Activated CD8-positive, alpha-beta memory T cell treated with anti-CD3 and anti-CD28 coated beads, Interleukin-2, amount 50 U/mL, for 48 hours (primary cell): ENCODE measurements at places on chromosomes 2 and 18.

- DNase-seq = no peak
Observed at GRCh38 chr2:17309741-17310339, 208.4 kb downstream of the RAD51AP2 start.

- no peak for DNase-seq
Observed at GRCh38 chr18:26919627-26920026, 54.1 kb upstream of the AQP4 start.

GRCh38 chr18:10145546-10145945 lies 231.7 kb downstream of the VAPA start:
- no peak for DNase-seq

GRCh38 chr2:46866770-46867246 lies 48.8 kb downstream of the MCFD2 start:
- DNase-seq = no peak

DNA sequence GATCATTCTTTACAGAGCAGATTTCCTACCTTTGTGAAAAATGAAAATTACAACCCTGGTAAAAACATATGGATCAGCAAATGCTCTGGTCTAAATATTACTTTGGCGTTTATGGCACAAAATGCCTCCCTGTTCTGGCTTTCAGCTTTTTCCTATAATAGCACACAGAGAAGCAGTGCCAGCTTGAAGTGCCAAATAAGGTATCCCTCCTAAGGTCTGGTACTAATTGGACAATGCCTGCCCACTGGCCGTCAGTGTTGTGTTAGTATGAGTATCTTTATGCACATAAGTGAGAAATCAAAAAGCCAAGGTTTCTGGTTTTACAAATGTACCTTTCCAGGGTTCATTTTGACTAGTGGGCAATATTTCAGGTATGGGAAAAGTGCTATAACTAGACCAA lies 1293.7 kb upstream of the FAM98A start:
- DNase-seq = no peak

- no peak for DNase-seq
Observed at GRCh38 chr2:104755026-104755878, 98.7 kb upstream of the POU3F3 start.

- DNase-seq = no peak
Observed at GRCh38 chr2:202088777-202089176, 15.7 kb downstream of the KIAA2012 start.

DNA sequence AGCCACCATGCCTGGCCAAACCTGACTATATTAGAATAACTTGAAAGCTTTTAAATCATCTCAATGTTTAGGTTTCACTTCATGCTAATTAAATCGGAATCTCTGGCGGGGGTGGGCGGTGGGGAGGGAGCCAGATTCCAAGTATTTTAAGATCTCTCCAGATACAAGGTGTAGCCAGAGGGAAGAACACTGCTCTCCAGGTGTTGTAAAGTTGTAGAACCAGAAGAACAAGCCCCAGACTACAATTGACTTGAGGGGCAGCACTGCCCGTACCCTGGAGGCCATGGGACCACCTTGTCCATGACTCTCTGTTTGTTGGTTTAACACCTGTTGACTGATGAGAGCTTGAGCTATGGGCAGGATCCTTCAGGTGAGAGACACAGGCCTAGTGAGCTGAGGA lies 33.1 kb upstream of the GTF2A1L start:
- no peak for DNase-seq
